NCI-H2171 treated with DMSO at 0.1 percent for 48 hours (cell line): ENCODE measurements at places on chromosomes 5 and 9.

- DNase-seq: no peak
Observed at GRCh38 chr5:54186912-54187445, 123.4 kb downstream of the ARL15 start.

DNA sequence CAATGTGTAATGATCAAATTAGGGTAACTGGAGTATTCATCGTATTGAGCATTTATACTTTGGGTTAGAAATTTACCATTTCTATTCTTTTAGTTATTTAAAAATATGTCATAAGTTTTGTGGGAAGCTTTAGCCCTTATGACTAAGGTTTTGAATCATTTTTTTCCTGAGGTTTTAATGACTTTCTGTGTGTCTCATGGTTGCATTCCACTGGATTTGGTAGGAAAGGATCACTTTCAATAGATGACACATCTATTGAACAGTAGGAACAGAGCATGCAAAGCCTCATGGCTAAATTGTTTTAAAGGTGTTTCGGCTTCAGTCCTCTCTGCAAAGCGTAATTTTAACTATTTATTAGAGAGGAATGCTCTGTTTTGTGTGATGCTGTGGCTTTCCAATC is 512.4 kb upstream of the CHD1 start:
- no peak for DNase-seq

GRCh38 chr9:19026375-19026774 is 6.6 kb downstream of the SAXO1 start:
- no peak for DNase-seq

- DNase-seq: no peak
Observed at GRCh38 chr5:30667293-30667692, 526.2 kb upstream of the CDH6 start.

GRCh38 chr5:123537845-123538244 is 25.9 kb downstream of the CSNK1G3 start:
- no peak for DNase-seq

DNA sequence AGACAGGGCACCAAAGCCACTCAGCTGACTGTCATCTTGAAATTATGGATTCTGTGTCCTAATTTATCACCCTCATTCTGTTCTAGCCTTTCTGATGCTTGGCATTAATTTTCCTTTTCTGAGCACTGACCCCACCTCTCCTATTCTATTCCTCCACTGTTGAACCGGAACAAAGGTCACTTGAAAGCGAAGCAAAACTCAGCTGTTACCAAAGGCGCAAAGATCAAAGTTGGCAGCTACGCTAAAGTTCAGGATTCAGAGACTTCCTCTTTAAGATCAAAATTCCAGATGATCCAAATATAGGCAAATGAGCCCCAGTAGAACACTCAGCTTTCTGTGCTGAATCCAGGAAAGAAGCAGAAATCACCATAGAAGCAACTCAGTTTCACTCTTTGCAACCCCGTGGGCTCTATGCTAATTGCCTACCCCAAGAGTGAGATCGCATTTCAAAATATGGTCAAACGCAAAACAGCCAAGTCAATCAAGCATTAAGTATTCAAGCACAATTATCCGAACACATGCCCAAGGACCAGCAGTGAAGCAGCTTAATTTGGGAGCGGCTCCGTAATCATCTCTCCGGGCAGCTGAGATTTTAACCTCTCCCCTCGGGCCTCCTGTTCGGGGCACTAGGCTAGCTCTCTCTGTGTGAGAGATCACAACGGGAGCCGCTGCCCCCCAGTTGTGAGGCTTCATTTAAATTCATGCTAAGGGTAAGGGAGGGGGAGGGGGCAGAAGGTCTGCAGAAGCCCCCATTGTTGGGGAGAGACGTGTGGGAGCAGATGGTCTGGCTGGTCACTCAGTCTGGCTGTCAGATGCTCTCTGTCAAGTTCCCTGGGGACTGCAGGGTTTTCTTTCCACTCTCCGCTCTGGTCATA is 288.6 kb downstream of the ELAVL2 start:
- peak; percentile 14 for DNase-seq

GRCh38 chr9:126472948-126473298 is 140.8 kb upstream of the LMX1B start:
- no peak for DNase-seq

- no peak for DNase-seq
Observed at GRCh38 chr9:74078647-74079046, 418.5 kb upstream of the RORB start.

DNA sequence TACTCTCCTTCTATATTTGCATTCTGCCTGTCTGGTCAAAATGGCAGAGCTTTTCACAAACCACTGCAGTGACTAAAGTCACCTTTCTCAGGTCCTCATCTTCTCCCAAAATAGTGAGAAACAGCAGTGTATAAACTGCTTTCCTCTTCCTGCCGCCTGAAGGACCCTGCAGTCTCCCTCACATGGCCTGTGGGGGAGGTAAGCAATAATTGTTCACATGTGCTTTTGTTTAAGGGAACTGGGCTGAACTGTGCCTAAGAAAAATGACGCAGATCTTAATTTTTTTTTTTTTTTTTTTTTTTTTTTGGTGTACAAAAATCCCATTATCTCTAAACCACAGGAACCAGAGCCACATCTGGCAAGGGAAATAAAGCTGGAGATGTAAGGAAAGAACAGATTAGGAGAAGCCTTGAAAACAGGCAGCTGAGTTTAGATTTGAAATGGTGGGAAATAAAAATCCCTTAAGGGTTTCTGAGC is 131.7 kb upstream of the VLDLR start:
- peak; percentile 25 for DNase-seq

DNA sequence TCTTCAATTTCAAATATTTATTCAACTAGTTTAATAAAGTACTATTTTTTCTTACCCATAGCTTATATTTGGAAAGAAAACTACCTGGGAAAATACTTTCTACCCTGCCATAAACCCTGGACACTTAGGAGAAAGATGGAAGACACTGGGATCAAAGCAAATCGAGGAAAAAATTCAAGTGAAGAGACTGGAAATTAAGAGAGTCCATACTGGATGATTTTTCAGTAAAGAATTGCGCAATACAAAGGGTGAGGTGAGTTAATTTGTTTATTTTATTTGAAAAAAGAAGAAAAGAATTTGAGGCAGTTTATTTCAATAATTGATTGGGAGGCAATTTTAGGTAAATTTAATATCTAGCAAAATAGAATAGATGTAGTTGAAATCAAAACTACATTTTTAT is 331.8 kb upstream of the ITGA1 start:
- no peak for DNase-seq

- DNase-seq: peak; percentile 22
Observed at GRCh38 chr9:6109986-6110385, 94.6 kb upstream of the RANBP6 start.

DNA sequence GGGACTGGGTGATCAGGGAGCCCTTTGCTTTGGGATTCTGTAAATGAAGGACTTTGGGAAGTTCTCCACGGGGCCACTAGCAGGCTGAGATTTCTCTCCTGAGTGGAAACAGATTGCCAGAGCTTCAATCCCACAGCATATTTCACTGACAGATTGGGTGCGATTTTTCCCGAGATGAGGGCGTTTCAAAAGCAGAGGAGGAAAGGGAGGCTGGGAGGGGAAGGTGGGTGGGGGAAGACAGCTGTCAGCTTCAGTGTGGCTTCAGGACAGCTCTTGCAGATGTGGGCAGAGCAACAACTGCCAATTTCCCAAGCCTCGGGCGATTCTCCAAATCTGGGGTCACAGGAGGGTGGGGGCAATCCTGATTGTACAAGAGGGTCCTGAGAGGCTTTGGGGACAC is 258.5 kb upstream of the ADRA1B start:
- peak; percentile 0 for DNase-seq

DNA sequence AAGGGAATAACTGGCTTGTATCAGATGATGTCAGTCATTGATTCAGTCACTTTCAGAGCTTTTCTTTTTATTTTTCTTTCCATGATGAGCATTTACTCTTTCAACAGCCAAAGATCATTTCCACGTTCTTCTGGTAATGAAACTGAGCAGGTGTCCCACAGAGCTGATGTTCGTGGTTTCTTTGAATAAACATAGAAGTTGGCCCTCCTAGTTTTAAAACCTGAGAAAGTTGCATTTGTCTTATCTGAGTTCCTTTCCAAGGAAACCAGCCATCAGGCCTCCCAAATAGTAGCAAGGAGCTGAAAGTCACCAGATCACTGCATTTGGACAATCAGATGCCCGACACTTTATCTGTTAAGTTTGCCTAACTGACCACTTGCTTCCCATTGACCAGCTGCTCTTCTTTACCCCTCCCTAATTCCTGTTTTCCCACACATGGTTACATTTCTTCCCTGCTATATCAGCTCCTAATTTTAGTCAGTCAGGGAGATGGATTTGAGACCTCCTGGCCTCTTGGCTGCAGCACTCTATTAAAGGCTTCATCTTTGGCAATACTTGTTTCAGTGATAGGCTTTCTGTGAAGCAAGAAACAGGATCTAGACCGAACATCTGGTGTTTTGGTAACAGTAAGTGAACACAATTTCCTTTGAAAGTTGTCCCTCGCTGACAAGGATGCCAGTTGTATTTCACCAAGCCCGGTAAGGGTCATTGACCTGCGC is 420.8 kb downstream of the CHSY3 start:
- DNase-seq: no peak
